ENCODE measurements at places on chromosomes 5 and 9.

DNA sequence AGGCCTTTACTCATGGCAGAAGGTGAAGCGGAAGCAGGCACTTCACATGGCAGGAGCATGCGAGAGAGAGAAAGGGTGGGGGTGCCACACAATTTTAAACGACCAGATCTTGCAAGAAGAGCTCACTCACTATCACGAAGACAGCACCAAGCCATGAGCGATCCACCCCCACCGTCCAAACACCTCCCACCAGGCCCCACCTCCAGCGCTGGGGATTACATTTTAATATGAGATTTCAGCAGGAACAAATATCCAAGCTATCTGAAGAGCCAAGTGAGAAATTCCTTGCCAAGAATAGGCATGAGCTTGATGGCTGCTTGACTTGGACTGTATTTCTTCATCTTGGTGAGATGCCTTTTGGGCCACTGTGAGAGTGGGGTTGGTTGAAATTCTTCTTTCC lies 88.0 kb downstream of the PDZD2 start:
- DNase-seq: no peak

- no peak for DNase-seq
Observed at GRCh38 chr9:89879276-89879675, 274.5 kb downstream of the GADD45G start.

DNA sequence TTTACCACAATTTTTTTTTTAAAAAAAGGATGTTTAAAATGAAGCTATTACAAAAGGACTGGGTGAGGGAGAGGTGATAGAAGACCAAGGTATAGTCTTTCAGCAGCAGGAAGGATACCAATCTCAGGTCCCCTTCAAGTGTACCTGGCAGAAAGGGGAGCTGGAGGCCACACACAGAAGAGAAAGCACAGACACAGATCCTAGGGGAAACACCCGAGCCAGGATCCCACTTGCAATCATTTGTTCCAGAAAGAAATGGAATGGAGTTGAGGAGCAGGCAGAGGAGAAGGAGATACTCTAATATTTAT lies 5.6 kb downstream of the GNPDA1 start:
- no peak for DNase-seq

DNA sequence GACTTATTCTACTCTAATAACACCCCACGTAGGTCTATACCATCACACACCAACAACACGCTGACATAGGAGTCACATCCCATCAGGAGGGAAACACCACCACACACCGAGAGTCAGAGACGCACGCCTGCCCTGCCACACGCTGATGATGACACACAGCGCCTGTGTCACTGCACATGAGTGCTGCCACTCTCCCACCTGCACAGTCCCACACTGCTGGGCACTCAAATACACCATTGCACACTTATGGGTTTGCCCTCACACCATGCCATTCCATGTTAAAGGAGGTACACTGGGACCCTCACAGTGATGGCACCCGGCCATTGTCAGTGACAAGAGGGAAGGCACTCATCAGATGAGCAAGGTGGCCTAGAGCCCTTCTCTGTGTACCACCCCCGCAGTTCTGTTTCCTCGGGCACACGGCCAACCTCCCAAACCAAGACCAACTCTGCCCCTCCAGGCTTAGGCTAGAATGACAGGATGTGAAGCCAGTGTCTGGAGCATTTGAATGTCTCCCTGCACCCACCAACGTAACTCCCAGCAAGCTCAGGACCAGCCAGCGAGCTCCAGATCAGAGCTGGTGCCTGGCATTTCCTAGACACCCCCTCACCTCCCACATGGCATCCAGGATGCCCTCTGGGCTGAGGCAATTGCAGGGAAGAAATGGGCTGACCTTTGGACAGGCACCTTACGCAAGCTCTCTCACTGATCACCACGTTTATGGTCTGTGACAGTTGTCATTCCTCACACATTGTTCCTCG lies 3.6 kb upstream of the CPLX2 start:
- DNase-seq: no peak

DNA sequence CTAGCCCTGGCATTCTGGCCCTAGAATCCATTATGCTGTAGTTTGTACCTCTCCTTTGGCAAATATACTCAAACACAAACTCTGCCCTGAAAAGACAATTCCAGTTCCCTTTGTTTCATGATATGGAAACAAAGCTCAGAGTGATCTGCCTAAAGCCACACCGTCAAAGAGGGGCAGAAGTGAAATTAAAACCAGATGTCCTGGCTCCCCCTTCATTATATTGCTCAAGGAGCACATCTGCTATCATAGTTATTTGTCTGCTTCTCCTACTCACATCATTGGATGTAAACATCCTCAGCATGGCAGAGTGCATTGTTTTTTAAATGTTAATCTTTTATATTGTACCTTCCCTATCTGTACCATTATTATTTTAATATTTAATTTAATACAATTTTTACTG lies 266.7 kb upstream of the SMARCA2 start:
- no peak for DNase-seq

GRCh38 chr9:93357649-93358048 lies 93.8 kb upstream of the FAM120A start:
- DNase-seq: no peak

- DNase-seq: no peak
Observed at GRCh38 chr9:123120131-123120530, 86.7 kb downstream of the GPR21 start.

GRCh38 chr9:14418941-14419937 lies 105.3 kb upstream of the NFIB start:
- DNase-seq: no peak

DNA sequence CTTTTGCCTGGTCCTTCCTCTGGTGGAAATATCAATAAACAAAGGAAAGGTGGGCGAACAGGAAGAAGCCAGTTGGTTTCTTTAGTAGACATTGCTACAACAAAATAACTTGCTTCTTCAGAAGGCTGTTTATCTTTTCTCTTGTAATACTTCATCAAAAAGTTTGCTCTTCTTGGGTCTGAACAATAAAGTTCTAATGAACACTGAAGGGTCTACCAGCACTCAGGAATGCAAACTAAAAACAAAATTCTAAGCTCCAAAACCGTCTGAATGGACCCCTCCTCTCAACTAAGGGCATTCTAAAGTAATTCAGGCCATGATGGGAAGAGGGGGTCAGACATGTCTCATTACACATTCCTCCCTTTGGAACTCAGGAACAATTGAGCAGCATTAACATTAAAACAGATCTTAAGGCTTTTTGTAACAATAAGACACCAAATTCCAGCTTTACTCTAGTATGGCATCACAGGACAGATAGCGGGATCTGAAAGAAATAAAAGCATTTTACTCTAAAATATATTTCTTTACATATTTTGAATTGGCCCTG lies 2.3 kb downstream of the TBCA start:
- DNase-seq: no peak

- DNase-seq: no peak
Observed at GRCh38 chr5:7615566-7616061, 219.7 kb downstream of the ADCY2 start.

- no peak for DNase-seq
Observed at GRCh38 chr5:131854134-131854533, 57.3 kb upstream of the FNIP1 start.

DNA sequence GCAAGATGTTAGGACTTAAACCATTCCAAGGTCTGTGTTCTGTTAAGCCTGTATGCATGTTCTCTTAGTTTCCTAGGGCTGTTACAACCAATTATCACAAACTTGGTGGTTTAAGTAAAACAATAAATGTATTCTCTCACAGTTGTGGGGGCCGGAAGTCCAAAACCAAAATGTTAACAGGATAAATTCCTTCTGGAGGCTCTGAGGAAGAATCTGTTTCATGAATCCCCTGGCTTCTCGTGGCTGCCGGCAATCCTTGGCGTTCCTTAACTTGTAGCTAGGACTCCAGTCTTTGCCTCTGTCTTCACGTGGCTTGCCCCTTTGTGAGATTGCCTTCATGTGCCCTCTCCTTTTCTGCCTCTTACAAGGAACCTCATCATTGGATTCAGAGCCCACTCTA lies 30.4 kb downstream of the FEM1C start:
- DNase-seq: no peak

GRCh38 chr5:154095904-154096303 lies 57.1 kb downstream of the MFAP3 start:
- no peak for DNase-seq

DNA sequence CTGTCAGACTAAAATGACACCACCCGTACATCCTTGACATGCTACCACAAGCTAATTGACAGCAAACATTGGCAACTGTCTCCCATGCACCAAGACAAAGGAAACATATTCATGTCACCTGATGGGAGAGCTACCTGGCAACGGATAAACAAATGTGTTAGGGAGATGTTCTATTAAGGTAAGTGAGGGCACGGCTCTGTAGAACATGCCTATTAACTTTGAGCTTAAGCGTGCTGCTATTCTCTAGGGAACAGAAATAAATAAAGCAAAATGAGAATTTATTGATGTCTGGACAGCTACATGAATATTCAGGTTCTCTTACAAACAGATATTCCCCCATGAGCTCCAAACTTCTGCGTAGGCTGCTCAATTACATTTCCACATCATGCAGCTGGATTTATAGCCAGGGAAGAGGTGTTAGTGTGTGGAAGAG lies 361.4 kb upstream of the RFX3 start:
- DNase-seq: no peak

GRCh38 chr5:127549551-127549950 lies 32.1 kb downstream of the PRRC1 start:
- DNase-seq: no peak

GRCh38 chr9:88747768-88748167 lies 212.8 kb downstream of the NXNL2 start:
- DNase-seq: no peak

- DNase-seq: no peak
Observed at GRCh38 chr9:135879237-135879601, 28.1 kb downstream of the CAMSAP1 start.

GRCh38 chr5:81854485-81854884 lies 103.6 kb upstream of the SSBP2 start:
- no peak for DNase-seq

GRCh38 chr9:131891598-131891997 lies 151.7 kb upstream of the RAPGEF1 start:
- DNase-seq: no peak
